ENCODE measurements at places on chromosomes 2 and 18. TPM values are rescaled to one million over a fixed set of nuclear protein-coding genes. Genes with fewer than 3 reads are reported as not detected.

The RND3 gene
- 70.9 TPM for total RNA-seq

The PLEK gene
- not detected for total RNA-seq

The NOL4 gene
- total RNA-seq = not detected

The MYO3B gene
- 0.09 TPM for total RNA-seq

The HOXD11 gene
- total RNA-seq = not detected

The AMER3 gene
- 0.79 TPM for total RNA-seq

The GNLY gene
- not detected for total RNA-seq

The DNAH7 gene
- total RNA-seq = 0.30 TPM

The DSG2 gene
- total RNA-seq = 32.1 TPM

The SIX2 gene
- 1.9 TPM for total RNA-seq

The IHH gene
- 22.6 TPM for total RNA-seq

DNA sequence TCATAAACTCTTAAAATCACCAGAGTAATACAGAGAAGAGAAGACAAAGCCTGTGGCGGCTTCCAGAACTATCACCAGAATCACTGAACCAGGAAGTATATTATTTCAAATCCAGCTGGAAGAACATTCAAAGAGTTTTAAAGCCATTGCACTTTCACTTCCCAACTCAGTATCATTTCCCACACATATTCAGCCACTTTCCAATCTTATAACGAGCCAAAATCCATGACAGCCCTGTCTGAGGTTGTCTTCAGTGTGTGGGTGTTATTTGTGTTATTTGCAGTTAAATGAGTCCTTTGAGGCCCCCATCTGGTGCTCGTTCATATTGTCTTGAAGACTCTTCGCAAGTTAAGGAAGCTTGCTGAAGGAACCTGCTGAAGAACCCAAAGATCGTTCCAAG is 559.9 kb downstream of the TSN start:
- no peaks in the 10 kb centered on the region for H3K36me3 ChIP-seq
- H3K27me3 ChIP-seq = no peaks in the 10 kb centered on the region
- H3K4me1 ChIP-seq = no peaks in the 10 kb centered on the region
- H3K27ac ChIP-seq = no peak overlapping the region
- no peak overlapping the region for H3K4me3 ChIP-seq

- no peak overlapping the region for H3K27ac ChIP-seq
- H3K4me3 ChIP-seq = no peak overlapping the region
- H3K36me3 ChIP-seq = no peaks in the 10 kb centered on the region
Measured at GRCh38 chr2:3587432-3587831, 7.5 kb upstream of the COLEC11 start.

- no peak overlapping the region for H3K4me3 ChIP-seq
- no peak for DNase-seq
- H3K36me3 ChIP-seq = no peaks in the 10 kb centered on the region
- H3K4me1 ChIP-seq = no peaks in the 10 kb centered on the region
Measured at GRCh38 chr2:150847578-150847977, 360.1 kb upstream of the RND3 start.

DNA sequence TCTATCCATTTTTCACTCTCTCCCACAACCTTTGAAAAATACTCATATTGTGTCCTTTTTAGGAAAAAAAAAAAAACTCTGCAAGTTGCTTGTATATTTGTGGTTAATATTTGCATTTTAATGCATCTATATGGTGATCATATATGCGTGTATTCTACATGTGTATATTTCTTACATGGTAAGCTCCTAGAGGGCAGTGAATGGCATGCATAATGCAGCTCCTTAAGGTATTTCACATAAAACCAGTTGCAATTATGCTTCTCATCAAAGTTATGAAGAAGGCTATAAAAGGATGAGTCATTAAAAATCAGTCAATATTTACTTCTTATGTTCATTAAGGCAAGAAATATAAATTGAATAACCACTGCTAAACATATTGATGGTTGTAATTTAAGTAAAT is 100.8 kb downstream of the LRP1B start:
- DNase-seq = no peak
- H3K27me3 ChIP-seq = no peaks in the 10 kb centered on the region
- H3K27ac ChIP-seq = no peak overlapping the region
- H3K4me1 ChIP-seq = no peaks in the 10 kb centered on the region

- H3K4me1 ChIP-seq = no peaks in the 10 kb centered on the region
- no peak overlapping the region for H3K27ac ChIP-seq
- no peaks in the 10 kb centered on the region for H3K36me3 ChIP-seq
- DNase-seq = no peak
Measured at GRCh38 chr2:145096582-145096981, 576.7 kb upstream of the ZEB2 start.

DNA sequence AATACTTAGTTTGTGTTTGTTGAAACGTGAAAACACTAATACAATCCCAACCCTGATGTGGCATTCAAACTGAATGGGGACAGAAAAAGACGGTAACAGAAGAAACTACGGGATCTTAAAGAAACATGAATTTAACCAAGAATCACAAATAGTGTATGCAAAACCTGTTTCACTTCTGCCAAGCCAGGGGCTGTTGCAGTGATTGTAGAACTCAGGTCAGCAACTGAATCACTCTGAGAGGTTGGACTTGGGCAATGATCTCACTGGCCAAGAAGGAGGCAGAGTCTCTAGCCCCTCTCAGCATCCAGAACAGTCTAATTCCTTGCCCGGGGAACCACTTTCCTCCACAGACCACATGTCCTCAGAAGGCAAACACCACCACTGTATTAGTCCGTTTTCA is 54.9 kb upstream of the CRIM1 start:
- H3K4me3 ChIP-seq = no peak overlapping the region
- no peak for DNase-seq
- no peaks in the 10 kb centered on the region for H3K36me3 ChIP-seq
- no peaks in the 10 kb centered on the region for H3K4me1 ChIP-seq
- H3K27me3 ChIP-seq = no peaks in the 10 kb centered on the region

- no peak overlapping the region for H3K4me3 ChIP-seq
- peak overlapping the region; percentile 49 for H3K27ac ChIP-seq
- H3K27me3 ChIP-seq = no peaks in the 10 kb centered on the region
- no peak for DNase-seq
Measured at GRCh38 chr2:127542231-127542630, 6.7 kb downstream of the MYO7B start.

DNA sequence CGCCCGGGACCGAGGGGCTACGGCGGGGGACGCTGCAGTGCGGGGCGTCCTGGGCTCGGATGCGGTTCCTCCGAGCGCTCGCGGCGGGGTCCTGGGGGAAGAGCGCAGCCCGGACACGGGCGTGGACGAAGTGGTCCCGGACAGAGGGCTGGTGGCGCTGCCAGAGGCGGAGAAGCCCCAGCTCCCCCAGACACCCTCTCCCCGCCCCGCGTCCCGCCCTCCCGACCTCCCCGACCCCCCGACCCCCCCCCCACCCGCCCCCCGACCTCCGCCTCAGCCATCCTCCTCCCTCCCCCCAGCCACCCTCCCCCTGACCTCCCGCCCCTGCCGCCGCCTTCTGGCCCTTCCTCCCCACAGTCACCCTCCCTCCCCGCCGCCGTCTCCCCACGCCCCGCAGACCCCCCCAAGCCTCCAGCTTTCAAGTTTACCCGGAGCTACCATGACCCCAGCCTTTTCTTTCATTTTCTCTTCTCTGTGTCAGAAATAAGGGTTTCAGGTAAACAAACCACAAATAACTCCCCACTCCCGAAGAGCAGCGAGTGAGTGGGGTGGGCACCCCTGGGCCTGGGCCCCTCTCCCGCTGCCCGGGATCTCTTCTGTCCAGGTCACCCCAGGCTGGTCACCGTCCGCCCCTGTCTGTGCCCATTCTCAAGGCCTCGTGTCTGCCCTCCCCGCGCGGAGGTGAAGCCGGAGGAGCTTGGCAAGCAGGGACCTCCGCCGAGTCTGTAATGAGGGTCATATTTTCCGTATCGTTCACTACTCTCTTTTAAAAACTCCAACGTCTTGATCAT is 5.1 kb downstream of the NFATC1 start:
- no peaks in the 10 kb centered on the region for H3K36me3 ChIP-seq
- no peak overlapping the region for H3K27ac ChIP-seq
- no peak for DNase-seq
- no peaks in the 10 kb centered on the region for H3K27me3 ChIP-seq
- no peaks in the 10 kb centered on the region for H3K4me1 ChIP-seq
- H3K4me3 ChIP-seq = peak overlapping the region; percentile 30

- H3K27ac ChIP-seq = no peak overlapping the region
- no peaks in the 10 kb centered on the region for H3K36me3 ChIP-seq
- no peaks in the 10 kb centered on the region for H3K27me3 ChIP-seq
- H3K4me1 ChIP-seq = no peaks in the 10 kb centered on the region
Measured at GRCh38 chr2:36027616-36028015, 328.0 kb upstream of the CRIM1 start.

DNA sequence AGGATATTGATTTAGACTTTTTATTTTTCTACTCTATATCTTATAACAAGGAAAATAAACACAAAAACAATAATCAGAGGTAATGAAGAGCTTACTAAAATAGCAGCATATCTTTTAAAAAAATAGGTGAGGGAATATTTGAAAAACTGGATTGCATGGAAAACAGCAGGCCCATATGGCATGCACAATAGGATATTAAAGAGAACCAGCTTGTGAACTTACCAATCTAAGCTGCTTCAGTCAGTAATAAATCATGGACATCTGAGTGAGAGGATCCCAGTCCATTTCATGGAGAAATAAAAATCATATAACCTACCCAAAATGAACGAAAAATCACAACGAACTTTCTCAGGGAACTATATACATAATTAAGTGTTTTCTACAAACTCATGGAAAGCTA is 634.6 kb downstream of the ADCYAP1 start:
- H3K27me3 ChIP-seq = no peaks in the 10 kb centered on the region
- H3K4me1 ChIP-seq = no peaks in the 10 kb centered on the region
- DNase-seq = no peak
- no peak overlapping the region for H3K27ac ChIP-seq

- H3K27ac ChIP-seq = no peak overlapping the region
- no peaks in the 10 kb centered on the region for H3K27me3 ChIP-seq
- no peak for DNase-seq
- H3K4me3 ChIP-seq = no peak overlapping the region
Measured at GRCh38 chr2:33210626-33211025, 263.9 kb downstream of the LTBP1 start.

DNA sequence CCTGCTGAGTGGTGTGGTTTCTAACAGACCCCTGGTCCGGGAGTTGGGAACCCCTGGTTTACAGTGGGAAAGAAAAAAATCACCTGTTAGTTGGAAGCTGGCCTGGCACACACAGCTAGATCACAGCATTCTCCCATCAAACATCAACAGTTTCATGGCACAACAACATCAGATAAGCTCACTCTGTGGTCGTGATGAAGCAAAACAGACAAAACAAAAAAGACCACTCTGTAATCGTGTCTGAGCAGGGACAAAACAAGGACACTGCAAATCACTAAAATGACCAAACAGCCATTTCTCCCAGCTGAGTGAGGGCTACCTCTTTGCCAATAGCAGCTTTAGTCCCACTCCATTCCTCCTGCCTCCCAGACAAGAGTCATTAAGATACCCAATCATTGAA is 9.0 kb upstream of the IMPACT start:
- no peaks in the 10 kb centered on the region for H3K36me3 ChIP-seq
- H3K4me3 ChIP-seq = no peak overlapping the region
- no peak overlapping the region for H3K27ac ChIP-seq

DNA sequence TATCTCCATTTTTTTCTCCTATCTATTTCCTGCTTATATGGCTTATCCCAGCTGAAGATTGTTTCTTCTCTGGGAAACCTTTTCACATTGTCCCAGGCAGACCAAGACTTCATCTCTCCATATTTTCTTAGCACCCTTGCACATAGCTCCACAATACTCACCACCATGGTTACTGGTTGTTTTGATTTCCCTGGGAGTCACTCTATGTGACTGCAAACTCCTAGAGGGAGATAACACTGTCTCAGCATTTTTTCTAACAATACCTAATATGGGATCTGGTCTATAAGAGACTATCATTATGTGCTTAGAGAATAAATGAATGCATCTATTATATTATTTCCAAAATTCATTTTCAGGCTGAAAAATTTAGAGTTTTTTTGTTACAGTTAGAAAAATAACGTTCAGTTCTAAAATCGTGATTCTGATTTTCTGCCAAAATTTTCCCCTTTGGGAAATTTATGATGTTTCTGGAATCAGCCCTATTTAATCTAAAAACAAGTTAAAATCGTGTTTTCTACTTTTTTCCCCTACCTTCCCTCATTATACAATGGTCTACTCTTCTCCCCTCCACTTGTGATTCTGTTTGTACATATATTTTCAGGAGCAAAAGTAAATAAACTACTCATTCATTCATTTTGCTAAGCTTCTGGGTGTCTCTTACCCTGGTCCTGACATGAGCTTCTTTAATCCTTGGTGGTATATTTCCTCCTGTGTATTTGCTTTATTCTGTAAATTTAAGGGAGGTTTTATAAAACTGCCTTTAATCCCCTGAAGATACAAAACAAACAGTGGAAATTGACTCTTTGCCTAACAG is 95.4 kb downstream of the HNMT start:
- H3K27ac ChIP-seq = no peak overlapping the region
- H3K4me3 ChIP-seq = no peak overlapping the region
- no peaks in the 10 kb centered on the region for H3K36me3 ChIP-seq
- DNase-seq = no peak

- H3K27me3 ChIP-seq = no peaks in the 10 kb centered on the region
- DNase-seq = no peak
- no peaks in the 10 kb centered on the region for H3K4me1 ChIP-seq
- H3K36me3 ChIP-seq = no peaks in the 10 kb centered on the region
Measured at GRCh38 chr2:153145470-153145978, 333.0 kb downstream of the RPRM start.

- no peaks in the 10 kb centered on the region for H3K36me3 ChIP-seq
- peaks cover 17% of the 10 kb centered on the region for H3K4me1 ChIP-seq
- H3K4me3 ChIP-seq = no peak overlapping the region
Measured at GRCh38 chr2:25078170-25079049, 36.5 kb downstream of the EFR3B start.

DNA sequence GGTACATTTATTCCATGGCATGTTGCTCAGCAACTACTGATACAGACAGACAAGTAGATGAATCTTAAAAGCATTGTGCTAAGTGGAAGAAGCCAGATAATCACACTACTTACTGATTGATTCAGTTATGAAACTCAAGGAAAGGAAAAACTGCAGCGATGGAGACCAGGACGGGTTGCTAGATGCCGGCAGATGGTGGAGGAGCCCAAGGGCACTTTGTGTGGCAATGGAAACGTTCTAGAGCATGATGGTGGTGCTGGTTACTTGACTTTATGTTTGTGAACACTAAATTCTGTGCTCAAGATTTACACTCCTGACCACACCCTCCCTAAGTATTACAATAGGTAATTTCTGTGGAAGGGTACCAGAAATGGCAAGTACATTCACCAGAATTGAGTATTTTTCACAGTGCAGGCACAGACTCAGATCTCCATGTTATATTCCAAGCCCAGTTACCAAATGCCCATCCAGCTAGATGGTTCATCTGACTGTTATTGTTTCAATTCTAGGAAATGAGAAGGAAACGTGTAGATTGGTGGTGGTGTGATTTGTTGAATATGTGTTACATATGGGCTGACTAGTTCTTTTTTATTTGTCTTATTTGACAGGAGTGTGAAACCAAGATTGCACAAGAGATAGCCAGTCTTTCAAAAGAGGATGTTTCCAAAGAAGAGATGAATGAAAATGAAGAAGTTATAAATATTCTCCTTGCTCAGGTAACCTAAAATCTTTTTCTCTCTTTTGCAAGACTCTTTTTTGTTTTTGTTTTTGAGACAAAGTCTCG is 55.1 kb downstream of the RALBP1 start:
- peaks cover 6% of the 10 kb centered on the region for H3K4me1 ChIP-seq
- no peak overlapping the region for H3K4me3 ChIP-seq
- peaks cover 2% of the 10 kb centered on the region for H3K36me3 ChIP-seq
- no peak for DNase-seq
